Stimulated activated CD4-positive, alpha-beta T cell treated with anti-CD3 and anti-CD28 coated beads, TNF-alpha, amount 100 ng/mL, for 24 hours (primary cell): ENCODE measurements at places on chromosomes 13 and 19.

- no peak for DNase-seq
Measured at GRCh38 chr19:2495130-2495641, 19.3 kb downstream of the GADD45B start.

DNA sequence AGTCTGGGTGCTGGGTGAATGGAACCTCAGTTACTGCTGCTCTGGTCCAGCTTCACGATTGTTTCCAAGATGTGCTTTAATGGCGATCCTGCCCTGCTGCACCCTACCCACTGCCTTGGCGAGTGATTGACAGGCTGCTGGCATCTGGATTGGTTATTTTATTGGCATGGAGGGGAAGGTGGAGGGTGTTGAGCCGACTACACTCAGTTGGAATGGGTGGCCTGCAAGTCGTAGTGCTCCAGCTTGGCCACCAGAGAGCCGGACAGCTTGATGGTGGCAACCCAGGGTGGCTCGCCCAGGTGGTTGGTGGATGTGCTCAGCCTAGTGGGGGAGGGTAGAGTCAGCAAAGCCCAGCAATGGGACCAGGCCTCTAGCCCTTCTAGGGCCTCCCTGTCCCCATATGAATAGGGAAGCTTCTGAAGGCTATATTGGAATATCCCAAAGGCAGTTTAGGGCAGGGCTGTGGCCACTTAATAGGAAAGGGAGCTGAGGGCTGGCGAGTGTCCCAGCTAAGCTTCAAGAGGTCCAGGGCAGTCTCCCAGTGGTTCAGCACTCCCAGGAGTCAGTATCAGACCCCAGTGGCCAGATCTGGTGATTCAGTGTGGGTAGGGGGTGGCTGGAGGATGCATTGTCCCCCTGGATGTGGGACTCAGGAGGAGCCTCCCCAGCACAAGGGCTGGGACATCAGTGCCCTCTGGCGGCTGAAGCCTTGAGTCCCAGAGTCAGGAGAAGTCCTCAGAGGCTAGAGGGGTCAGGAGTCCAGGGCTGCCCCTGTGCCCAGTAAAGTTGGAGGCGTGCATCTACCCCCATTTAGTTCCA lies 3.4 kb downstream of the GGN start:
- DNase-seq: no peak

- DNase-seq: no peak
Measured at GRCh38 chr13:59931621-59932020, 232.1 kb downstream of the DIAPH3 start.

GRCh38 chr13:99506634-99507033 lies 5.4 kb downstream of the TM9SF2 start:
- no peak for DNase-seq

GRCh38 chr13:48493851-48494250 lies 39.0 kb downstream of the RCBTB2 start:
- DNase-seq: no peak

DNA sequence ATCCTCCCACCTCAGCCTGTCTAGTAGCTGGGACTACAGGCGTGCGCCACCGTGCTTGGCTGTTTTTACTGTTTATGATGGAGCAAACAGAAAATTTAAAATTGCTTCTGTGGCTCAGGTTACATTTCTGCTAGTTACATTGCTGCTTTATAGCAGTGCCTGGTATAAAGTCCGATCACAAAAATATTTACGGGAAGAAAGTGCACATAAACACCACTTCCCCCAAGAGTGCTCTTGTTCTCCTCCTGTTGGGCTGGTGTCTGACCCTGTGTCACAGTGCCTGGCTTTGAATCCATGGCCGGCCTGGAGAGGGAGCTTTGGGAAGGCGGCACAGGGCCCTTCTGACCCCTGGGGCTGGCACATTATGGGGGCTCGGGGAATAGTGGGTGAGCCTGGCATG lies 11.9 kb downstream of the PRKACA start:
- DNase-seq: no peak

DNA sequence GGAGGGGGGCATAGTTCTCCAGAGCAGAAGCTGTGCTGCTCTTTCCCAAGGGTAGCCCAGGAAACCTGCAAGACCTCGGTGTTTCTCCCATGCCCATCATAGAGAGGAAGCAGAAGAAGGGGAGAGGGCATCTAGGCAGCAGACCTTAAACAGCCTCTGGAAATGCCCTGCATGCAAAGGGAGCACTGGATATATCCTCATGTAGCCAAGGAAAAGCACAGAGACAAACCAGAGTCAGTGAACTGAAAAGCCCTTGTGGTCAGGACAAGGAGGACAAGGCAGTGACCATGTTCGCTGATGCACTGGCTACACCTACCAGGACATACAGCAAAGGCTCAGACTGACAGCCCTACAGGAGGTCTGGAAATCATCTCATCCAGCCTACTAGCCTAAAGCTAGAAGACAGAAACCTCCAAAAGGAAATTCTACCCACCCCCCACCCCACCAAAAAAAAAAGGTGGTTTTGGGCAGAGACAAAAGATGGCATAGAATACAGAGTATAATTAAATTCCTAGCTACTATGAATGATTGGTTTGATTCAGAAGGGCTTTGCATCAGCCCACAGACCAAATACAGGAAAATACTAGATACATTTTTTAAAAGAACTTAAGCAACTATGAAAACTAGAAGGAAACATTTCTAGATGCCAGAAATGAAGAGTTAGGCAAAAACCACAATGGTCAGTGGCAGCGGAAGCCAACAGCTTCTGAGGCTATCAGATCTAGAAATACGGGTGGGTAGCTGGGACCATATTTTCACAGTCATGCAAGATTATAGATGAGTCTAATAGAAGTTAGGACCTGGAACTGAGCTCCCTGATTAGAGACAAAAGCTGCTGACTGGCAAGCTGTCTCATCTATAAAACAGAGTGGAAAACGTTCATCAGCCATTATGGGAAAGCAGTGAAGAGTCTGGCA lies 4.4 kb upstream of the TBC1D4 start:
- no peak for DNase-seq

DNA sequence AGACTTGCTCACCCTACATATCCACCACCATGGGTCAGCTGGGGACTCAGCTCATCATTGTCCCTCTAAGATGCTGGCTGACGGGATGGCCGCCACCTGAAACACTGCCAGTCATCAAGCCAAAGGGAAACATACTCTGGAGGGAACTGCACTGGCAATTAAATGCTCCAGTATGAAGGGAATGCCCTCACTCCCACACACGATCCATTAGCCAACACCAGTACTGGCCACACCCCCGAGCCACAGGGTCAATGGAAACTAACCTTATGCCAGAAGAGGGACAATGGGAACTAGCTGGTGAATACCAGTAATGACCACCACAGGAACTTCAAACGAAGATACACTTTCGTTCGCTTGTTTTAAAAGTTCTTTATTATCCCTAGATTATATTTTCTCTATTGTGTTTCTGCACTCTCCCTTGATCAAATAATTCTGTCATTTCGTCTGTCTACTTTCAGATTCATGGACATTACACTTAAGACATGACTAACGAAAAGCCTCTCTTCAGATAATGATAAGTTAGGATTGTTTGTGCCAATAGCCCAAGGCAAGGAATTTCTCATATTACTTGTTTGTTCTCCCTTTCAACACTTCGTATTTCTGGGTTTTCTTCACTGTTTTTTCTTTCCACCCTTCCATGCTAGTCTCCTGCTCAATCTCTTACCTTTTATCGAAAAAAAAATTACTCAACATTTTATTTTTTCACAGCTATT lies 1.7 kb upstream of the ZNF507 start:
- no peak for DNase-seq

GRCh38 chr19:15453091-15453578 lies 3.4 kb upstream of the WIZ start:
- no peak for DNase-seq

- DNase-seq: no peak
Measured at GRCh38 chr19:29704562-29705558, 10.2 kb downstream of the C19orf12 start.

- DNase-seq: no peak
Measured at GRCh38 chr13:28849441-28849840, 29.3 kb downstream of the MTUS2 start.

DNA sequence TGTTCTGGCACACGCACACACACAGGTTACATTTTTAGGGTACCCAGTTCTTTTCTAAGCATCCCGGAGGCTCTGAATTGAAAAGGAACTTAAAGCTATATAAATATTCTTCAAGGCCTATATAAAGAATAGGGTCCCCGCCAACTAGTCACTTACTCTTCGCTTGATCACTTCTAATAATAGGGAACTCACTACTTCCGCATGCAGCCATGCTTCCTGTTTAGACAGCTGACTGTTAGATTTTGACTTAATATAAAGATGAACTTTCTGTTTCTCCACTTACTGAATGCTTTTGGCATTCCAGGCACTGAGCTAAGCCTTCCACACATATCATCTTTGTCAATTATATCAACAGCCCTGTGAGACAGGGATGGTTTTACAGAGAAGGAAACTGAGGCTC lies 259.6 kb downstream of the TSHZ3 start:
- DNase-seq: no peak

- DNase-seq: no peak
Measured at GRCh38 chr19:18833141-18833476, 1.4 kb downstream of the UPF1 start.

GRCh38 chr19:32977280-32977679 lies 5.2 kb downstream of the FAAP24 start:
- DNase-seq: no peak

DNA sequence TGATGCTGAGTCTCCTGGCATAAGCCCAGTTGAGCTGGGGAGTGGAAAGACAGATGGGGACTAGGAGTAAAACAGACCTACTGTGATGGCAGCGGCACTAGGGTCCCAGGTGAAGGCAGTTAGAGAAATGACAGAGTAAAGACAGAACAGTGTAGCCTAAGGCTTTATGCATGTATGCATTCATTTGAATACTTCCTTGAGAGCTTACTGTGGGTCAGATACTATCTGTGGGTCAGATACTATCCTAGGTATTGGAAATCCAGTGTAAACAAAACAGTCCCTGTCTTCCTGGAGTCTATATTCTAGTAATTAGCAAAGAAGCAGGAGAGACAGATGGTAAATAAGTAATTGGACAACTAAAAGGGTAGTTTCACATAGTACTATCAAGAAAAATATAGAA lies 73.7 kb upstream of the LRCH1 start:
- no peak for DNase-seq

DNA sequence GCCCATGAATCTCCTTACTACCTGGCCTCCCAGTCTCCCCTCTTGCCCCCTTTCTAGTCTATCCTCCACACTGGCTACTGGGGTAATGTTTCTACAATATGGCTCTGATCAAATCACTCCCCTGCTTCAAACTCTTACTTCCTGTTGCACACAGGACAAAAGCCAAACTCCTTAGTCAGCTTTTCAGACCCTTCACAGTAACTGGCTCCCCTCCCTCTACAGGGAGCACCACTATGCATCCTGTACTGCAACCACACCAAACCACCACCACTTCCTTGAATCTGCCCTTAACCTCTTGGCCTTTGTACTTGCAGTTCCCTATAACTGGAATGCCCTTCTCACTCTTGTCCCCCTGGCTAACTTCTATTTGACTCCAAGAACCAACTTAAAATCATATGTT lies 32.2 kb downstream of the DEDD2 start:
- DNase-seq: no peak

- DNase-seq: no peak
Measured at GRCh38 chr13:97749174-97749573, 204.3 kb upstream of the IPO5 start.

GRCh38 chr13:113643593-113643992 lies 14.4 kb downstream of the ATP4B start:
- DNase-seq: no peak

- no peak for DNase-seq
Measured at GRCh38 chr13:59568306-59568705, 595.4 kb downstream of the DIAPH3 start.

- no peak for DNase-seq
Measured at GRCh38 chr19:51693819-51694218, 689 bp downstream of the SPACA6 start.

GRCh38 chr13:40270726-40271125 lies 395.7 kb downstream of the FOXO1 start:
- DNase-seq: no peak

GRCh38 chr13:60012488-60012887 lies 151.2 kb downstream of the DIAPH3 start:
- DNase-seq: no peak

- DNase-seq: no peak
Measured at GRCh38 chr19:18762125-18763023, 28.7 kb downstream of the COMP start.

- DNase-seq: no peak
Measured at GRCh38 chr13:111472559-111473460, 152.4 kb downstream of the TEX29 start.

GRCh38 chr13:43489233-43489632 lies 297.5 kb downstream of the ENOX1 start:
- DNase-seq: no peak
